NCI-H774 (cell line): ENCODE measurements at places on chromosomes 12 and 14.

DNA sequence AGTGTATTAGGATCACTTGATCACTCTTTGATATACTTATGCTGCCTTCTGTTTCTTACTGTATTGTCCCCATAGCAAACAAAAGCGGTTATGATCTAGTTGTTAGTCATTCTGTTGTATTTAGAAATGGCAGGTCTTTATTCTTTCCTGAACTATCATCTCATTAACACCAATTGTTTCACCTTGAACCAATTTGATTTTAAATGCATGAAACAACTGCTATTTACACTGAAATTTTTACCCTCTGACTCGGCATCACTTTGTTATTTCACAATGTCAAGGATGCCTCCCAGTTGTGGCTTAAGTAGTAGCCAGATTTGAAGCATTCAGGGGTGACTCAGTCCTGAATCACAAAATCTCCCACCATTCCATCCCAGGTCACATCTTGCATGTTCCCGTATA lies 303.5 kb downstream of the EGLN3 start:
- no peak for DNase-seq

DNA sequence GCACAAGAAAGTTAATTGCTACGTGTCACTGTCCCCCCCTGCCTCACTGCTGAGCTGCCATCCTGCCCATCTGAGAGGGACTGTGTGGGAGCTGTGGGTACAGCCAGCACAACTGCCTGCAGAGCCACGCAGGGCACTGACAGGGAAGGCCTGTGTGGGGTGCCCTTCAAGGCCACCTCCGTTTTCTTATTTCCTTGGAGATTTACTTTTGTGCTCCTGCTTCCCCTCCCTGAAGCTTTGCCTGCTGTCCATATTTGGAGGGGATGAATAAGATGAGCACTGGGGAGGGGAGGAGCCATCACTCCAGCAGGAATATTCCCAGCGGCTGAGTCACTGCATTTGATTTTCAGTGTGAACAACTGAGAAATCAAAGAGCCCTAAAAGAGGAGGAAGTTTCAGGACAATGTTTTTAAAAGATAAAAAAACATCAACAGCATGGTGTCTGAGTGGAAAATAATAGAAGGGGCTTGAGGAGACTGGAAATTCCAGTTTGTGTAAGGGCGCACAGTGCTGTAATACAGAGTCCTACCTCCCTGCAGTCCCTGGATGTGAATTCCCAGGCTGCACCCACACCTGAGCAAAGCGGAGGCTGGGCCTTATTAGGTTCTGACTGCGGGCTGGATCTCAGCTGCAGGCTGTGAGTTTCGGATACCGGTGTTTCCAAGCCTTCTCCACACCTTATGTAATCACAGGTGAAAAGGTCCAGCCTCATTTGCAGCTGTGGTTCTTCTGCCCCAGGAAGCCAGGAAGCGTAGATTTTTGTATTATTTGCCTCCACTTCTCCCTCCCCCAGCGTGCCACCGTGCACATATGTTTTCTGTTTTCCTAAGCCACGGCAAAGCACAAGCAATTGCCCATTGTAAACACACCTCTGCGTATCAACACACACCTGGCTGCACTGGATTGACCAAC lies 192.6 kb upstream of the BCL2L14 start:
- peak; percentile 82 for DNase-seq

DNA sequence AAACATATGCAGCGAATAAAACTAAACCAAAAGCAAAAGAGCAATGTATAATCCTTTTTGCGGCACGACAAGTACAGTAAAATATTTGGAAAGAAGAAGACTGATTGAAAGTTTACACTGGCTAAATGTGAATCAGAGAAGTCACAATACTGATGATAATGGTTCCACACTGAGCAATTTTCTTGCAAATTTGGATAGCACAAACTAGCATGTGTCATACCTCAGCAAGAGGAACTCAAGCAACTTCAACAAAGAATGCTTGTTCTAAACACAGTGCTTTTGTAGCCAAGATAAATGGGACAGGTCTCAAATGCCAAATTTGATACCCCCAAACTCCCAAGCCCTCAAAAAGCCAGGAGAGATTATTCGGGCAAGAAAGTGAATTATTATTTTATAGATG lies 839.1 kb downstream of the GALC start:
- no peak for DNase-seq

DNA sequence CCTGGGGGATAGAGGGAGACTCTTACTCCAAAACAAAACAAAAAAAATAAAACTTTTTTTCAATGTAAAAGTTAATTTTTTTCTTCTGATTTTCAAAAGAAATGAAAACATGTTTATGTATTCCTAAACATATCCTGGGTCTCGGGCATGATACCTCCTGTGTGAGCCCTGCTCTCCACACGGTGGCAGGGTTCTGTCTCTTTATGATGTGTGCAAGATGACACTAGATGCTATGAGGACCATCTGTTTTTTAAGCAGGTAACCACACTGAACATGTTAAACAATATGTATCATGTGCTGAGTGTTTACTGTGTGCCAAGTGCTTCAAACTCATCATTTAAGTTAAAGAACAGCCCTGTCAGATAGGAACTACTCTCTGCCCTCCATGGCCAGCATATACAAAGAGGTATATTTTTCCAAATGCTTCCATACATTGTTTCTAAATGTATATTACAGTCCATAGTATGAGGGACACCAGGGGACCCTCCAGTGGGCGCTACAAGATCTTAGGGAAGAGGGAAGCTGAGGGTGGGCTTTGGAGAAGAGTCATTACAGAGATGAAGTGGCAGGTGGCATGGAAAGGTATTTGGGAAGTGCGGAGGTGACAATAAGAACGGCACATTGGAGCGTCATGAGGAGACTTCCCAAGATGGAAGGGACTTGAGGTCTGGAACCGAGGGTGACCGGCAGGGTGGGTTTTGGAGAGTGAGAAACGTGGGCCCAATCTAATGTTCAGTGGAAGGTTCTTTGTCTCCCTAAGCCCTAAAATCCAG lies 28.5 kb downstream of the FOS start:
- DNase-seq = no peak

DNA sequence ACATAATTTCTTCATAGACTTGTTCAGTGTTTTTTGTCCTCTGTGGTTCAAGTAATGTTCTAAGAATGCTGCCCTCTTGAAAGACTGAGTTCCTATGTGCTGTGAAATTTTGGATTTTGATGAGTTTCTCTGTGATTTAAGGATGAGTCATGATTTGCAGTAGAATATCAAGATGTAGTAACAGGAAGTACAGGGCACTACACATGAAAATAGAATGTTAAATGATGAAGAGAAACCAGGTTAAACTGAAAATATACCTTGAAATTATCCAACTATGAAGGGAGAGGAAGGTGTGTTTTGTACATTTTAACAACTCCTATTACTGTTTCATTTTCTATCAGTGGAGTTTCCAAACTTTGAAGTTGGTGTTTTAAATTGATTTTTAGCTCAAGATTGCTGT lies 4.8 kb downstream of the ELK3 start:
- no peak for DNase-seq

GRCh38 chr12:106774808-106775524 lies 484 bp downstream of the RIC8B start:
- DNase-seq = no peak

GRCh38 chr14:102758087-102758486 lies 19.2 kb upstream of the TRAF3 start:
- DNase-seq = no peak

DNA sequence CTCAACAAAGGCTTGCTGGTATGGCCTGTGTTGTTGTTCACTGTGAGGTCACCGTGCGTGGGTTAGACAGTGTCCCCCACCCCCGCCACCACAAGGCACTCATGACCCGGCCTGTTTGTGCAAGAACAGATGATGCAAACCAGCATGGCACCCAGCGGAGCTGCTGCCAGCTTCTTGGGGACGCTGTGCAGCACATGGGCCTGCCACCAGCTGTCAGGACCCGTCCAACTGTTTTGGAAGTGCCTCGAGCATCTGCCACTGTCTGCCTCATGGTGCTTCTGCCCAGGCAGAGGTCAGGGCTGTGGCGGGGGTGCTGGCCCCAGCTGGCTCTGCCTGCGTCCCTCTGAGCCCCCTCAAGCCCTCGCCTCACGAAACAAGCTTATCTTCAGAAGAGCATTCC lies 1.5 kb downstream of the ASB2 start:
- DNase-seq = no peak

DNA sequence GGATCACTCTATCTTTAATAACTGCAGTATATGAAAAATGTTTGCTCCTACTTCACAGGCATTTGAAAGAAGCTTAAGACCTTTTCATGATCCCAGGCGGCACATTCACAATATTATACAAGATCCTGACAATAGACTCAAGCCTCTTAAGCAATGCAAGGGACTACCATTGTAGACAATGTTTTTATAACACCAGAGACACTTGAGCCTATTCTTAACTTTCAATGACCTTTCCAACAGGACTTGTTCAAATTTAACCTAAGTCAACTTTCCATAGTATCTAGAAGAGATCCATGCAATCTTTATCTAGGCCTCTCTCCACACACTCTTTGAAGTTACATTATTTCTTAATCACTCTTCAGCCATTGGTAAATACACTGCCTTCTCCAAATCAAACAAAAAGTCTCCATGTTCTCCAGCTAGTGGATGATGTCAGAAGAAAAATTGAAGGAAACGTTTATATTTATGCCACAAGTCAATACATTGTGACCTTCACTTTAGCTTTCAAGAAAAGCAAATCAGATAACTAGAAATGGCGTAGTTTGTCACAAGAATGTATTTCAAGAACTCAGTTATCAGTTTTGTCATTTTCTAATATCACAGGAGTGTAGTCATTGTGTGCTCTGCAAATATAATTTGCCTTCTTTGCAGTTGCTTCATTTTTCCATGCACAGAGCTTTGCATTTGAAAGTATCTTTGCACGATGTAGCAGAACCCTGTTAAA lies 41.2 kb downstream of the PHLDA1 start:
- DNase-seq = no peak

GRCh38 chr12:16568873-16569272 lies 37.1 kb downstream of the LMO3 start:
- DNase-seq = no peak

- DNase-seq = no peak
Observed at GRCh38 chr12:94725375-94726168, 75.2 kb upstream of the TMCC3 start.

DNA sequence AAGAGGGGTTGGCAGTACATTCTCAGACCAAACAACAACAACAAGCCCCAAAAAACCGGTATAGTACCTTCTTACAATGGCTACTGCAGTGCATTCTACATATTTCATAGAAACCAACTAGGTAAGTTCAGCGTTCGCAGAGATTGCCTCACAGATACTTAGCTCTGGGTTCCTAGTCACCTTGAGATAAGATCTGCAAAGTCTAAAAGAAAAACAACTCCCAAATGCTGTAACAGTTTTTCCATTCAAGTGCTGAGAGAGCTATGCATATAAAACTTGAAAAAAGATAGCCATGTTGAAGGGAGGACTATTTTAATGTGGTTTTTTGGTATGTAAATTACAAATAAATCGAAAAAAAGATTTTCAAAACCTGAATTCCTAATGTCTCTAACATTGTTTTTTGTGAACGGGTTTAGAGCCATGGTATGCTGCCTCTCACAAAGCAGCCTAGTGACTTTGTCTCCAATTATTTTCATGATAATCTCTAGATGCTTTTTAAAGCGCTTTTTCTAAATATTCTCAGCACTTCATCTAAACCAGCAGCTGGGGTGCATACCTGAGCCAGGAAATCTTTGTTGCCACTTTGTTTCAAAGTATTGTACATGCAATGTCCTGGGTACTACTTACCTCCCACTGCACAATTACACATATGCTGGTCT lies 56.6 kb upstream of the CRACR2A start:
- DNase-seq = no peak

- DNase-seq = no peak
Observed at GRCh38 chr12:92810370-92810769, 107.6 kb downstream of the PLEKHG7 start.

DNA sequence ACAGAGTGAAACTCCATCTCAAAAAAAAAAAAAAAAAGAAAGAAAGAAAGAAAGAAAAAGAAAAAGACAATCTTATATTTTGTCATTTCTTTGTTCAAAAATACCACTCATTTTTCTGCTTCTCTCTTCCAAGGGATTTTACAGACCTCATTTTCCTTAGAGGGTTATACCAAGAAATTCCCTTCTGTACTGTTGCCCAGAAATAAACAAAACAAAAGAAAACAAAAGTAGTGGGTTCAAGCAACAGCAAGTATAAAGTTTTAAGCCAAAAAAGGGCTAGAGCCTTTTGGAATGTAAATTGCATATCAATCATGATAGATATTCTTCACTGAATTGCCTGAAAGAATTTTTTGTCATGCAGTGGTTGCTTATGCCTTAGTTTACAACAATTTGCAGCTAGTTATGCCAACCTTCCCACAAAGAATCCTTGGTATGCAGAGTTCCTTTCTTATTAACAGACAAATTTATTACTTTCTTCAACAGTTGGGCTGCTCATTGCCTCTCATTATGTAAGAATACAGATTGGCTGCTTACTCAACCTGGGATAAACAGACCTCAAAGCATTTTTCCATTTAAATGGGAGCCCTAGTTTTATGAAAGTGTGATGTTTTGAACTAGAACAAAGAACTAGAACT lies 129.1 kb upstream of the PPFIA2 start:
- no peak for DNase-seq

DNA sequence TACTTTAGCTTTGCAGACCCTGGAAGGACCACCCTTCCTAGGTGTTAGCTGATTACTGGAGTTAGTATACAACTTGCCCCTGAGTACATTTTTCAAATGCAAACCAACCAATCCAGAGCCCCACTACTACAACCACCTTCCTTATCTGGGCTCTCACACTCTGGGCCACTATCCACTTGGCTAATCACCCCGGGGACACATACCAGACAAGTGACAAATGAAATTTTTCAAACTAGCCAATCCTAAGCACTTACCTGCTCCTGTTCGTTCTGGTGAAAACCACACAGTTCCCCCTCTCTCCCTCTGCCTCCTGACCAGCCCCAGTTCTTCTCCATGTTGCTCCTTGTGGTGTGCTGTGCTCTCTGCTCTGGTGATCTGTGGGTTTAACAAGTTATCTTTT lies 140.4 kb downstream of the CNTN1 start:
- no peak for DNase-seq

DNA sequence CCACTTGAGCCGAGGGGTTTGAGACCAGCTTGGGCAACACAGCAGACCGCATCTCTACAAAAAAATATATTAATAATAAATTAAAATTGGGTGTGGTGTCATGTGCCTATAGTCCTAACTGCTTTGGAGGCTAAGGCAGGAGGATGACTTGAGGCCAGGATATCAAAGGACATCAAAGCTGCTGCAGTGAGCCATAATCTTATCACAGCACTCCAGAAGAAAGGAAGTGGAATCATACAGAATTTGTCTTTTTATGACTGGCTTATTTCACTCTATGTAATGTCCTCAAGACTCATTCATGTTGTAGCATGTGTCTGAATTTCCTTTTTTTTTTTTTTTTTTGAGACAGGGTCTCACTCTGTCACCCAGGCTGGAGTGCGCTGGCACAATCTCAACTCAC lies 43.9 kb upstream of the NUDT4 start:
- DNase-seq = no peak

- DNase-seq = no peak
Observed at GRCh38 chr14:89270439-89271227, 146.4 kb downstream of the FOXN3 start.
